Globus pallidus (tissue), 1 donor: ENCODE measurements at places on chromosomes 2 and 18.

DNA sequence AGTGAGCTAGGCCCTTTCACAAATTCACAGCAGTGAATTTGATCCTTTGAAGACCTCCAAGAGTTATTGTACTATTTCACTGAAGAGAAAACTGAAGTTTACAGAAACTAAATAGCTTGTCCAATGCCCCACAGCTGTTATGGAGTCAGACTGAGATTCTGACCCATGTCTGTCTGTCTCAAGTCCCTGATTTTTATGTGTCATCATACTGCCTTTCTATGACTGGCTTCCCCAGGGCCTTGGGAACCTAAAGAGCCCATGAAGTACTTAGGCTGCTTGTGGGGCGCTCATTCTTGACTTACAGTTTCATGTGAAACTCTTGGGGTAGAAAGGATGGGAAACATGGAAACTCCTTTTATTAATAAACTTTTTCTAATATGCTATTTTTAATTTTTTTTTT is 107.7 kb downstream of the ATL2 start:
- no peak for DNase-seq

GRCh38 chr2:191366199-191366598 is 121.0 kb downstream of the MYO1B start:
- DNase-seq: no peak

GRCh38 chr2:65279756-65280155 is 52.1 kb downstream of the ACTR2 start:
- DNase-seq: no peak

GRCh38 chr2:106124106-106124756 is 69.9 kb downstream of the UXS1 start:
- no peak for DNase-seq

GRCh38 chr2:129765678-129766351 is 213.7 kb upstream of the RAB6C start:
- DNase-seq: no peak

- DNase-seq: peak; percentile 94
These were observed 58.6 kb downstream of the ZEB2 start for GRCh38 chr2:144461308-144461766.

GRCh38 chr2:213723707-213724106 is 439.4 kb downstream of the SPAG16 start:
- DNase-seq: no peak

- no peak for DNase-seq
These were observed 1.7 kb upstream of the EXOC6B start for GRCh38 chr2:72827487-72827886.

GRCh38 chr18:9688036-9688741 is 19.9 kb upstream of the RAB31 start:
- no peak for DNase-seq

DNA sequence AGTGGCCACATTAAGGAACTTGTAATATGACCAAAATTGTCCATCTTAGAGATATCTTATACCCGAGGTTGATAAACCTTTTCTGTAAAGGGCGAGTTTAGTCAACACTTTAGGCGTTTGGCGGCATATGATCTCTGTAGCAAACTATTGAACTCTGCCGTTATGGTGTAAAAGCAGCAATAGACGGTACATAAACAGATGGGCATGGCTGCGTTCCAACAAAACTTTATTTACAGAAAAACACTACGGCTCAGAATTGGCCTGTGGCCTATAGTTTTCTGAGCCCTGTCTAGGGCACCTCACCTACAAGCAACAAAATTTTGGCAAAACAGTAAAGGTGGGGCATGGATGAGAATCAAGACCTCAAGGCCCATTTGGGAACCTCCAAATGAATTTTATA is 121.9 kb upstream of the HAAO start:
- DNase-seq: no peak
